ENCODE measurements at places on chromosomes 4 and X.

GRCh38 chrX:31126205-31126604, 54.4 kb upstream of the FTHL17 start:
- DNase-seq, result no peak

DNA sequence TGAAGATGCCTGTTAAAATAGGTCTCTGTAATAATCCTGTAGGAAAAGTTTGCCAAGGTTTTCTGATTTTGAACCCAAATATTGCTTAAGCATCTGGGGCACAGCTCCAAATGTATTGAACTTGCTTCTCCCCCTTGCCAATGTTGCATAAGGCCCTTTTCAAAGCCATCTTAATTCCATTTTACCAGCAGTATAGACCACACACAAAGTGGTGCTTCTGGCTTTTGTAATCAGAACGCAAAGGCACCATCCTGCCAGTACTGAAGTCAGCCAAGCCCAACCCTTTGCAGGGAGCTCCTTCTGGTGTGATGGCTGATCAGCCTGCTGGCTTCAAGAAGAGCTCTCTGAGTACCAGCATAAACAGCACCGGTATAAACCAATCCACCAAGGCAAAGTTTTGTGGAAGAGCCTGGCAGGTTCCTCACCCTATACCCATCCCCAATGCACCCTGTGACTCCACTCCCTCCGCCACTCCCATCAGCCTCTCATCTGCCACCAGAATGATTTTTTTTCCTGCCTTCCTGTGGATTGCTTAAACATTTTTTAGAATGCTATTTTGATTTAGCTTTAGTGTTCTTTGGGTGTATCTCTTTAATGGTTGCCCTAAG, 39.2 kb upstream of the USP9X start:
- DNase-seq, result no peak

DNA sequence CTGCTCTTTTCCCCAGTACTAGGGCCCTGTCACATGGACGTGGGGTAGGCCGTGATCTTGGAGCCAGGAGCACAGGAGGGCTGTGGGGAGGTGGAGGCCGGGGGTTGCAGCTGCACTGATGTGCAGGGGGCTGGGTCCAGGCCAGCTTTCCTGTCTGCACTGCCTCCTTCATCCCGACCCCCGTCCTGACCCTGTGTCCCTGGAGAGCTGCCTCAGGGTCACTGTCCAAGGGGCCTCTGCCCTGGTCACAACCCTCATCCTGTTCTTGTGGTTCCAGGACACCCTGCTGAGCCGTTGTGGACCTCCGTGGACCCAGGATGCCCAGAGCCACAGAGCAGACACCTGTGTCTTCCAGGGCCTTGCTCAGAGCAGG, 91.7 kb upstream of the ADRA2C start:
- no peak for DNase-seq

DNA sequence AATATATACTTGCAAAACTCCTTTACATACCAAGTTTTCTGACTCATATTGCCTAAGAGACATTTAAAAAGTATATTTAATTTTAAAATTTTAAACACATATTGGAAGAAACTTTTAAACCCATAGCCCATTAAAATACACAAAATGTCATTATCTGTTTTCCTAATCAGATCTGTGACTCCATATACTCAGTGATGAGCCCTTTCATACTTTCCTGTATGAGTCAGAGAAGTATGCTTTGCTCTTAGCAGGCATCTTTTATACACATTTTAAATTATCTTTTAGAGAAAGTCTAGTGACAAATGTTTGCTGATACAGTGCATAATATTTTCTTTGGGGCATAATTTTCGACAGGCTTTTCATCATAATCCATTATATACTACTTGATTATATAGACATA, 26.4 kb downstream of the SPIN3 start:
- no peak for DNase-seq

DNA sequence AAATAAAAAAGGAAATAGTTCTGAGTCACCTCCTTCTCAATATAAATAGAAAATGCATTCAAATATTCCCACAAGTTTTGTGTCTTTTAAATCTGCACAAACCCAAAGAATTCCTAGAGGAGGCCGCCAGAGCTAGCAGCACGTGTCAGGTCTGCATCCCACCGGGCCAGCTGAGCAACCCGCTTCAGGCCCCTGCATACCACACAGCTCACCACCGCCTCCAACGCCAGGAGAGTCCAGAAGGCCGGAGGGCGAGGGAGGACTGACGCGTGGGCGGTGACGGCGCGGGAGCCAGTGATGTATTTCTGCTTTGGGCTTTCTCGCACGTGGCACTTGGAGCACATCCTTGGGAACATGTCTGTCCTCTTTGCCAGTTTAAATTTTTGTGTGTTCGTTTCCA, 61.9 kb upstream of the CLDN34 start:
- no peak for DNase-seq

DNA sequence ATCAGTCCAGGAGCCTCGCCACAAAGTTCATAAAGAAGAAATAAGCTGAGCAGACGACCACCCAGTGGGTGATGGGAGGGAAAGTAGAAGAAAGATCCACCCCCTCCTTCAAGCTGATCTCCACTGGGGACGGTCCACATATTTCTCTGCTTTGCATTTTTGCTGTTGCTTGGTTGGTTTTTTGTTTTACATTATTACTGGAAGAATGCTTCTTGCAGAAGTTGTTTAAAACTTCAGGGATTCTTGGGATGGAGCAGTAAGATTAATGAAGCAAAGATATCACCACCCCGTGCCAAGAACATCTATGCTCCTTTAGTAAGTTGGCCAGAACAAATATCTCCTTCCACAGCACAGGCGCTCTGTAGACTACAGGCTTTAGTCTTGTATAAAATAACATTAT, 30.1 kb downstream of the LGI2 start:
- DNase-seq, result no peak

- DNase-seq, result no peak
These were observed 156.1 kb downstream of the GRXCR1 start for GRCh38 chr4:43048570-43048969.

DNA sequence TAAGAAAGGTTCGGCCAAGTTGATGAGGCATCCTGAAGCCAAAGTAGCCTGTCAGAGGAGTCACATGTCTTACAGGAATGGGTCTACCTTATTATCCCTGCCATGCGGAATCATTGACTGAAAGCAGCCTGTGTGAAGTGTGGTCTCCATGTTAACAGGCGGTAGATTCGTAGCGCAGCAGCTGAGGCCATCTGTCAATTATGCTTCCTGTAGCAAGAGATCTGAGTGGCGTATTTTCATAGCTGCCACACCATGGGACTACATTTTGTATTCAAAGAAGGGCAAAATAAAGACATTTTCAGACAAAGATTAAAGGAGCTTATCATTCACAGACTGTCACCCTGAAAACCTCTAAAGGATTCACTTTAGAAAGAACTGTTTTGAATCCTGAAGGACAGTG, 11.2 kb upstream of the MED14 start:
- no peak for DNase-seq

DNA sequence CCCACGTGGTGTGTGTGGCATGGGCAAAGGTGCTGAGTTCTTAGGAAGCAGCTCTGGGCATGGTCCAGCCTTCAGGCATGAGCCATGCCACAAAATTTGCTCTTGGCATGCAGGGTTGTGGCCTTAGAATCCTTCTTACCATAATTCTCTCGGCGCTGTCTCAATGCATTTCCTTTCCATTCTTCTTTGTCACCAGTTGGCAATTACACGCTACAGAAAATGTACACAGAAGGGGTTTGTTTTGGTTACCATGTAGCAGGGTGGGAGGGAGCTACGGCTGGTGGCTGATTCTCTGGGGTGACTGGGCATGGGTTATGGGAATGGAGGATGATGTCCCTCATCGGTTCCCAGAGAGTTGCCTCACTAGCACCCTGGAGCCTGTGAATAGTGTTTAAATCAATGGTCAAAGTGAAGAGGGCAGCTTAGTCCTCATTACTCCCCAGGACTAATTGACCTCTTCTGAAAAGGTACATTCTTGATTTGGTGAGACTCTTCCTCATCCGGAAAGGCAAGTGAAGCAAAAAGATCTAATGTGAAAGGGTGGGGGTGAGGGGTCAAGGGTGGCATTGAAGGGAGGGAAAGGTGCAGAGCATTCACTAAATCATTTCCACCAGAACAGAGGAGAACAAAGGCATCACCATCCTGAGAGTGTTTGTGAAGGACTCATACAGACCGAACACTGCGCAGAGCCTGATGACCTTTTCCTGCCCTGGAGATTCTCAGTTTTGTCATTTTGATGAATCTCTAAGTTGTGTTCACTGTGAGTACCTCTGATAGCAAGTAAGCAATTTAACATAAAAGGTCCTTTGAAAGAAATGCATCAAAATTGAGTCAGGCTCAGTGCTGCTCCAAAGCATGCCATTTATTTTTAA, 199.8 kb upstream of the SFRP2 start:
- no peak for DNase-seq

DNA sequence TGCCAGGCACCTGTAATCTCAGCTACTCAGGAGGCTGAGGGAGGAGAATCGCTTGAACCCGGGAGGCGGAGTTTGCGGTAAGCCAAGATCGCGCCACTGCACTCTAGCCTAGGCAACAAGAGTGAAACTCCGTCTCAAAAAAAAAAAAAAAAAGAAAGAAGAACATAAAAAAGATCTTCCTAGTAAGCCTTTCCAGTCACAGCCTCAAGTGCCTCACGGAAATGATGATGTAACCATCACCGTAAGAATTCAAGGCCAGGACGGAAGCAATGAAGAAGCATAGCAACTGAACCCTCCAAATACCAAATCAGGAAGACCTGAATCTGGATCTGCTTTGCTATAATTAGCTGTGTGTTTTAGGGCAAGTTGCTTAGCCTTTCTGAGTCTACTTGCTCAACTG, 28.8 kb downstream of the RBM47 start:
- no peak for DNase-seq

DNA sequence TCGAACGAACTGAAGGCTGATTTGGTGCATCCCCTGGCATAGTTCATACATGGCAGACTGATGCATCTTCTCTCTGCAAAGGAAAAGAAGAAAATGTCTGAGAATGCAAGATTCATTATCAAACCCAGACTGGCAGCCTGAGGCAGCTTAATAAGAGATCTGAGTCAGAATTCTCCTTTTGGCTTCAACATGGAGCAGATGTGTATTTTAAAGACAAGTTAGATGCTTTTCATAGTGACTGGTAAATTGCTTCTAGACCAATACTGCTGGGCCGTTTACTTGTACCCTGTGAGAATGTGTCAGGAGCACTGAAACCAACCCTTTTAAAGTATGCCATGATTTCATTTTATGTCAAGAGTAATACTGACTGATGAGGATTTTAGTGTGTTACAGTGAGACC, 322.0 kb downstream of the NR3C2 start:
- DNase-seq, result no peak

Data from stimulated activated CD4-positive, alpha-beta T cell treated with anti-CD3 and anti-CD28 coated beads, Interleukin-1b, Interleukin-23, amount 100 ng/mL, for 24 hours (primary cell).